ENCODE measurements at places on chromosomes 3 and 15. TPM values are rescaled to one million over a fixed set of nuclear protein-coding genes. Genes with fewer than 3 reads are reported as not detected.
A peak's percentile ranks its signal among the peaks of the same experiment; 100 is the strongest.

Gene SPINK8
- not detected for total RNA-seq

Gene GOLGA8T
- 0.61 TPM for total RNA-seq

Gene FRMD4B
- total RNA-seq, result 39.0 TPM

Gene DUOXA2
- not detected for total RNA-seq

DNA sequence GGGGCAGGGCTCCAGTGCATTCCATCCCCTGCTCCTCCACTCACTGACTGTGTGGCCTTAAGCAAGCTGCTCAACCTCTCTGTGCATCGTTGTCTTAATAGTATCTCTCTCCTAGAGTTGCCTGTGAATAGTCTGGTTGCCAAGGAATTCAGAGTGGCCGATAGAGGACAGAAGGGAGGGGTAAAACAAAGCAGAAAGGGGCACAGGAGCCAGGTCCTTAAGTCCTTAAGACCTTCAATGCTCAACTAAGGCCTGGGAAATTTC lies 13.7 kb upstream of the CYP11A1 start:
- no peak for DNase-seq

DNA sequence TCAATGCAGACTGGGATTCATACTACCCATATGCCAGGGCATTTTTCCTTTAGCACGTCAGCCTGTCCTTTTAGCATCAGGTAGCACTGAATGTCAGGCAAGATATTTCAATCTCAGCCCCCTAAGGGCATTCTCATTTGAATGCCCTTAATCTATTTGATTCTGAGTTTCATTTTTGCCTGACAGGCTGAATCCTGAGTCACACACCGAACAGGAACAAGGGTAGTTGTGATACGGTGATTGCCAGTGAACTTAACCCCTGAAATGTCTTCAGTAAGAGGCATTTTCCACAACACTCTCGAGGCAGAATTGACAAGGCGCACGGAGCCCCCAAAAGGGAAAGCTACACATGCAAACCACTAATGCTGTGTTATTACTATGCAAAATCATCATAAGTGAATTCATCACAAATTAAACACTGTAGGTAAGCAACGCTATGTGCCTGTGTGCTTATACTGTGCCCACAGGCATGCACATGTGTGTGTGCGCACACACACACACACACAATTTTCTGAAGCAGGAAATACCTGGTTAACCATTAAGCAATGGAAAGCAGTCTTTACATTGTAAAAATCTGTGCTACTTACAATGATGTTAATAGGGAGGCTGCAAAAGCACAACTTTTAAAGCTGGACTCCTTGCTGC lies 130.4 kb downstream of the ZNF385D start:
- DNase-seq, result peak; percentile 3

- DNase-seq, result no peak
Observed at GRCh38 chr15:95836536-95836935, 494.0 kb upstream of the NR2F2 start.

- DNase-seq, result no peak
Observed at GRCh38 chr15:65904301-65904700, 35.0 kb downstream of the RAB11A start.

DNA sequence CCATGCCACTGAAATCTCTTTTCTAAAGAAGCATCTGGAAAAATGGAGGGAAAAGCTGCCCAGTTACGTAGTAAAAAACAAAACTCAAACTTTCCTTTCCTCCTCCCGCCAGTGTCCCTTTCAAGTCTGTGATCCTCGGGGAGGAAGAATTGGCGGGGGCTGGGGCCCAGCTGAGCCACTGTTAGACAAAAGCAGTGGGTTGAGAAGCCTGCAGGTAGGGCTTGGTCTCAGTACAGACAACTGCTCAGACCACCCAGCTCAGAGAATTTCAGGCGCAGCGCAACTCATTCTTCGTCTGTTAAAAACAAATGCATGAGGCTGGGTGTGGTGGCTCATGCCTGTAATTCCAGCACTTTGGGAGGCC lies 117.1 kb downstream of the MYLK start:
- DNase-seq, result no peak

DNA sequence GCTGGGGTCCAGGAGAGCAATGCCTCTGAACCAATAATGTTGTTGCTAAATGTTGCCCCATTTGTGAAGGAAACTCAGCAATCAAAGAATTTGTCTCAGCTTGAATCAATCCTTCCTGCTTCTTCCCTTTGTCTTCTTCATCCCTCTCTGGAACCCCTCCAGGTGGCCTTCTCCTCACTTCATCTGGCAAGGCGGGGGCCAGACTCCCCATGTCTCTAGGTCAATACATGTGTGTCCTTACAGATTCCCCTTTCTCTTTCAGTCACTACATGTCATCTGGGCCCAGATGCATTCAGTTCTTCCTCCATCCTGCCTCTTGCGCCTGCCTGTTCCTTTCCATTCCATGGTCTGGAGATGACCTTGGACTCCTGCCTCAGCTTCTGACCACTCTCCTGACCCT lies 8.0 kb upstream of the LTF start:
- no peak for DNase-seq

GRCh38 chr3:25901796-25902195 lies 111.9 kb downstream of the OXSM start:
- no peak for DNase-seq

DNA sequence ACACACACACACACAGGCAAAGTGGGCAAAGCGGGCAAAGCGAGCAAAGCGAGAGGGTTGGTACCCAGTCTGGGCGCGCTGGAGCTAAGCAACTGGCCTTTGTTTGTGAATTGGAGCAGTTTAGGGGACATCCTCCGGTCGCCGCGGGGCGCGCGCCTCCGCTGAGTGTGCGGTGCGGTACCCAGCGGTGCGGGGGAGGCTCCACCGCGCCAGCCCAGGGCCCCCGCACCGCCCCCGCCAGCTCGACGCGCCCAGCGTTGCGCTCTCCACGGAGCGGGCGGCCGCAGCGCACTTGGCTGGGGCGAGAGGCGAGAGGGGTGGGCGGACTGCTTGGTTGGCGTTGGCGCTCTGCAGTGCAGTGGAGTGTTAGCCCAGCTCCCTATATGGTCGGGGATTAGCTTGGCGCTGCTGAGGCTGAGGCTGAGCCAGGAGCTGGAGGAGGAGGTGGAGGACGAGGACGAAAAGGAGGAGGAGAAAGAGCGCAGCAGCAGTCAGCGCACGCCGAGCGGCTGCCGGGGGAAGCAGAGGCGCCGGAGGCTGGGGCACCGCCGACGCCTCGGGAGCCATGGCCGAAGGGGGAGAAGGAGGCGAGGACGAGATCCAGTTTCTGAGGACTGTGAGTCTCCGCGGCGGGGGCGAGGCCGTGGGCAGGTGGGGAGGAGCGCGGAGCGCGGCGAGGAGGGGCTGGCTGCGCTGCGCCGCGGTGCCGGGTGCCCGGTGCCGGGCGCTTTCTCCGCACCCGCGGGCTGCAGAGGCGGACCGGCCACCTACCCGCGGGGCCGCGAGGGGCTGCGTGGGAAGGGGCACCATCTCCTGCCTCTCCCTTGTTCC lies at the start of gene RYR3:
Gene RYR3, plus strand, starts transcription at position 487 of the 831 bp plus-strand sequence. Its CDS starts 79 bp downstream, at position 566.
- no peak for DNase-seq

DNA sequence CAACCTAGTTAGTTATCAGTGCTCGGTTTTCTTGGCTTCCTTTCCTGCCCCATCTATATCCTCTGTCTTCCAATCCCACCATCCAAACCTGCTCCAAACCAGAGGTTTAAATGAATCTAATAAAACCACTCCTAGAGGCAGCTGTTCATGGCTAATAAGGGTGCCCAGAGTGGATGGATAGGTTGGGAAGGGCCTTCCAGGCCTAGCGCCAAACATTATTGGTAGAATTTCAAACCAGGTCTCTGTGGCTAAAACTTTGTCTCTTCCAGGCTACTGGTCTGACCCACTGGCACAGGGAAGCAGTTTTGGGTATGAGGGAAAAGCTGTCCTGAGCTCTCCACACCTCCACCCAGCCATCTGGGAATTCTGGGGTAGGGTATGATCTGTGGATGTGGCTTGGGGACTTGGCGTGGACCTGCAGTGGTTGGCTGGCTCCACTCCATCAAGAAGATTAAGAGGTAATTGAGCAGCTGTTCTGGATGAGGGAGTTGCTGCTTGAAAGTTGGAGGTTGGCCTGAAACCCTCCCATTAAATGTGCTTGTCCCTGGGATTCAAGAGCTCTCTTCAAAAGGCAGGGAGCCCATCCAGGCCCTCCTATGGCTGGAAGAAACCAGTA lies 29.3 kb upstream of the INSYN1 start:
- no peak for DNase-seq

DNA sequence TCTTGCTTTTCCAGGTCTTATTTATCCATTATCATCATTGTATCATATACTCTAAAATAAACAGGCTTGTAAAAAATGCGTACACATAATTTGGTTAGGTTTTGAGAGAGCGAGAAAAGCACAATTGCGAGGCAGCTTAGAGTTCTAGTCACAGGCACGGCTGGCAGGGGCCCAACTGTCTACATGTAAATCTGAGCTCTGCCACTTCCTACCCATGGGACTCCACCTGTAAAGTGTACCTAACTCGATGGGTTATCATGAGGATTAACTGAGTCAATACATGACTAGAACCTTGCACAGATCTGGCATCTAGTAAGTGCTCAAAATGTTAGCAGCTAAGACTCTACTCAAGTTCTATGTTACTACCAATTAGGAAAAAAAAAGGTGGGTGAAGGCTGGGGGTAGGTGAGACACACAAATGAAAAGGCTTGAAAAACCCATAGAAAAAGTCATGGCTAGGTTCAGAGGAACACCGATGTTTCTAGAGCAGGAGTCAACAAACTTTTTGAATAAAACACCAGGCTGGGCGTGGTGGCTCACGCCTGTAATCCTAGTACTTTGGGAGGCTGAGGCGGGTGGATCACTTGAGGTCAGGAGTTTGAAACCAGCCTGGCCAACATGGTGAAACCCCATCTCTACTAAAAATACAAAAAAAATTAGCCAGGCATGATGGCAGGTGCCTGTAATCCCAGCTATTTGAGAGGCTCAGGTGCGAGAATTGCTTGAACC lies 36.2 kb downstream of the GLB1 start:
- no peak for DNase-seq

All from MCF 10A (cell line).